ENCODE measurements at places on chromosomes 13 and 19.

GRCh38 chr13:46079770-46080169 is 25.1 kb downstream of the CPB2 start:
- DNase-seq = no peak

DNA sequence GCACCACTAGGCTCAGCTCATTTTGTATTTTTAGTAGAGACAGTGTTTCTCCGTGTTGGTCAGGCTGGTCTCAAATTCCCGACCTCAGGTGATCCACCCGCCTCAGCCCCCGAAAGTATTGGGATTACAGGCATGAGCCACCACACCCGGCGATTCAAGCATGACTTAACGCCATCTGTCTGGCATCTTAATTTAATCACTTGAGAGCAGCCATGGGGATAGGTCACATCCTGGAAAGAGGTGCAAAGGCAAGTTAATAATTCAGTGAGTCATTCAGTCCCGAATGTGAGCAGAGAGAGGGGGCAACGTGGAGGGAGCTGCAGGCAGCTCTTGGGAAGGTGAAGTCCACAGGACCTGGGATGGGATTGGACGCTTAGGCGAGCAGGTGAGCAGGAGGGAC is 31.7 kb upstream of the USP29 start:
- DNase-seq = no peak

GRCh38 chr13:79171141-79172061 is 234.7 kb downstream of the RBM26 start:
- no peak for DNase-seq

GRCh38 chr19:57813919-57814504 is 701 bp downstream of the ZNF552 start:
- peak; percentile 20 for DNase-seq

- peak; percentile 92 for DNase-seq
Observed at GRCh38 chr19:48624067-48624594, 4.8 kb downstream of the SPHK2 start.
